WERI-Rb-1 (cell line): ENCODE measurements at places on chromosomes 3 and 15.

DNA sequence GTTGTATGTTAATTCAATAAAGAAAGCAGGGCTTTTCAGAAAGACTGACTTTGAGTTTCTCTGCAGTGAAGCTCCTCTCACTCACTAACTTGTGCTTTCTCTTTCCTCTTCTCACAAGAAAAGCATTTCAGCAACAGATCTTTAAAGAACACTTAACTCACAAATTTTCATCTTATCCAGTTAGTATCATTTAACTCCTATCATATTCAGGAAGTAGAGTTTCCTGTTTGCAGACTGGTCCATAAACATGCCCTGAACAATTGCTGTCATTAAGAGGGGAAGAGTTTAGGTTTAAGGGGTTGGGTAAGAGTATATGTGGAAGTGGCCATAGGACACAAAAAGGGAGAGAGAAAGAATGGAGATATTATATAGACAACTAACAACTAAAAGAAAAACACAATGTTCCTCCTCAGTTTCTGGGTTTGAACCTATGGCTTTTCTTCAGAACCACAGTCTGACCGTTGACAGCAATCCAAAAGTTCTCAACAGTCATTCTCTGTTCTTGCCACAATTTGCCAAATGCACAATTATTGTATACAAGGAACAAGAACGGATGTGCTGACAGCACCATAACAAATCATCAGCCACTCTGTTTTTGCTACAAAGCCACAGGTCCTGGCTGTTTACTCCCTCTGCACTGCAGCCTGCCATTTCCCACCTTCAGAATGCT lies 63.9 kb downstream of the CHAC1 start:
- DNase-seq, result no peak

DNA sequence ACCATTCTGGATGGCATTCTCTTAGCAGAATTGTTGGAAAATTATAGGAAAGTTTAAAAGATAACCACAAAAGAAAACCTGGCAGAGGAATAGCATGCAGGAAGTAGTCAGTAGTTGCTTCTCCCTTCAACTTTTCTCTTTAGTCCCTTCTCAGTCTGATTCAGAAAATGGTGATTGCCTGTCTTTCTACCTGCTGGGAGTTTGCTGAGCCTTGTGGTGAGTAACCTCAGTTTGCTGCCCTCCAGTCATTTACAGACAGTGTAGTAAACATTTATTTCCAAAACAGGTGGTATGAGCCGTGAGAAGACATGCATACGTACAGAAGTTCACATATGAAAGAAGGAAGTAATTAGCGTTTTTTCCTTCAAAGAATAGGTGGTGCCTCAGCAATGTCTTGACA lies 224.7 kb upstream of the POU1F1 start:
- DNase-seq, result no peak

DNA sequence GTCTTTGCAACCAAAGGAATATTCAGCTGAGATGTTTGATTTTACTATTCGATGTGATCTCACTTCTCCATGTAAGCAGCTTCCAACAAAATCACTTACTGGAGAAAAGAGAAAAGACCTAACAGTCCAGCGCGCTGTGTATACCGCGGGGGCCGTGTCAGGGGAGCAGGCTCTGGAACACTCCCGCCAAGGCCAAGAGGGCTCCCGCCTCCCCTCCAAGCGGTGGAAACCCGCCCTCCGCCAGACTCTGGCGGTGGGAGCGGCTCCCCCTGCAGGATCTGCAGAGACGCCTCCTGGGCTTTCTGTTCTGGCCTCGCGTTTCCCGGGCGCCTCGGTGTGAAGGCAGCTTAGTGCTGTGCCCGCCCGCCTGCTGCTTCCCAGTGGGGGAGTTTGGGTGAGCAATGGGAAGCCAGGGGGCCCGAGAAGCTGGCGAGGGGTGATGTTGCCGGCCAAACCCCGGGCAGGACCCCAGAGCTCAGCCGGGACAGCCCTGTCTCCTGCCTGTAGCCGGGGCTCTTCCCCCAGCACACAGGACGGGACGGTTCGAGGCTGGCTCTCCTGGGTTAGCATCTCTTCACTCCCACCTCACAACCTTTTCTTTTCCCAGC lies 36.3 kb downstream of the CHST14 start:
- peak; percentile 95 for DNase-seq

- peak; percentile 72 for DNase-seq
Measured at GRCh38 chr3:51967384-51968169, at the start of gene PCBP4. Gene PCBP4, minus strand, starts transcription at chr3:51967454. Its CDS starts 6,214 bp downstream, at chr3:51961240.

GRCh38 chr3:68706096-68706495 lies 226.3 kb downstream of the TAFA4 start:
- no peak for DNase-seq

- no peak for DNase-seq
Measured at GRCh38 chr3:14765060-14765400, 53.7 kb upstream of the FGD5 start.

DNA sequence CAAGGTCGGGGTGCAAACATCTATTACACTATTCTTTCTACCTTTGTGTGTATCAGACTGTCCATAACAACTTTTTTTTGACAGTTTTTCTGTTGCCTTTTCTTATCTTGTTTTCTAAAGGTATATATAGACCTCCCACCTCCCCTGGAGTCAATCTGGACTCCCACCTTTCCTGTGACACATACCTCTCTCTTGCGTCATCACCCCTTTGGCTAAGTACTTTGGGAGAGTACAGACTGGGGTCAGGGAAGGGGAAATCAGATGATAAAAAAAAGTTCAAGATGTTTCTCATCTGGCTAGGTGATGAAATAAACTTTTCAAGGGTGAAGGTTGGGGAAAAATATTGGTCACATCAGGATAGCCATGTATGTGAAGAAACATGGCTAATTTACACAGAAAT lies 17.2 kb downstream of the TSPAN3 start:
- DNase-seq, result no peak

- DNase-seq, result peak; percentile 18
Measured at GRCh38 chr3:182793663-182794454, 555 bp downstream of the ATP11B start.

GRCh38 chr3:180617049-180617448 lies 15.1 kb downstream of the TTC14 start:
- no peak for DNase-seq

- DNase-seq, result no peak
Measured at GRCh38 chr3:142228964-142229363, 3.6 kb upstream of the GK5 start.

DNA sequence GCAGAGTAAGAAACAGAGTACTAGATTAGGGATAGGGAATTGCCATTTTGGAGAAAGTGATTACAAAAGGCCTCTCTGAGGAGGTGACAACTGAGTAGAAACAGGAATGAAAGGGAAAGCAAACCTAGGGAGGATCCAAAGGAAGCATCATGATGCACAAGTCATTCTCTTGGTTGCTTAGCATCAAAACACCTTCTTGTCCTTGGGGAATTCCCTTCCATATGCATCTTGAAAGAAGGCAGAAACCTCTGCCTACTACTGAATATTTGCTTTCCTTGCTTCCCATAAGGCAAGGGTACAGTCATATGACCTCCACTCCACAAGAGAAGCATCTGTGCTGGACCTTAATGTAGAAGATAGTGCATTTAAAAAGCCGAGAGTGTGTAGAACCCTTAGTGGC lies 24.1 kb downstream of the GABPB1 start:
- no peak for DNase-seq

- DNase-seq, result peak; percentile 22
Measured at GRCh38 chr3:101466465-101467309, 46.3 kb downstream of the SENP7 start.

- no peak for DNase-seq
Measured at GRCh38 chr15:35444557-35445204, 101.3 kb downstream of the DPH6 start.

DNA sequence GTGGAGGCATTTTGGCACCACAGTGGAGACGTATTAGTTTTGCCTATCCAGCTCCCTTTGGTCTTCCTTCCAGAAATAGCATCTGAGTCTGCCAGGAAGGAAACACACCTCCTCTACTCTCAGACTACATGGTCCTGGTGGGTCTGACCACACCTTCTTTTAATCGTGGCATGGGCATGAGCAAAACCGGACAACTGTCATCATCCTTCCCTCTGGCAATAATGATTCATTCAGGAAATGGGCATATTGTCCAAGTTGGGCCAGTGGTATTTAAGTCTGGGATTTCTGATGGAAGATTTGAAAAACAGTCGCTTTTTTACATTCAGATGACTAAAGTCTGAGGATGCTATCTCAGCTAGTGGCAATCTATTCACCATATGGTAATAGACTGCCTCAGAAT lies 601.0 kb upstream of the ADAMTS9 start:
- no peak for DNase-seq

DNA sequence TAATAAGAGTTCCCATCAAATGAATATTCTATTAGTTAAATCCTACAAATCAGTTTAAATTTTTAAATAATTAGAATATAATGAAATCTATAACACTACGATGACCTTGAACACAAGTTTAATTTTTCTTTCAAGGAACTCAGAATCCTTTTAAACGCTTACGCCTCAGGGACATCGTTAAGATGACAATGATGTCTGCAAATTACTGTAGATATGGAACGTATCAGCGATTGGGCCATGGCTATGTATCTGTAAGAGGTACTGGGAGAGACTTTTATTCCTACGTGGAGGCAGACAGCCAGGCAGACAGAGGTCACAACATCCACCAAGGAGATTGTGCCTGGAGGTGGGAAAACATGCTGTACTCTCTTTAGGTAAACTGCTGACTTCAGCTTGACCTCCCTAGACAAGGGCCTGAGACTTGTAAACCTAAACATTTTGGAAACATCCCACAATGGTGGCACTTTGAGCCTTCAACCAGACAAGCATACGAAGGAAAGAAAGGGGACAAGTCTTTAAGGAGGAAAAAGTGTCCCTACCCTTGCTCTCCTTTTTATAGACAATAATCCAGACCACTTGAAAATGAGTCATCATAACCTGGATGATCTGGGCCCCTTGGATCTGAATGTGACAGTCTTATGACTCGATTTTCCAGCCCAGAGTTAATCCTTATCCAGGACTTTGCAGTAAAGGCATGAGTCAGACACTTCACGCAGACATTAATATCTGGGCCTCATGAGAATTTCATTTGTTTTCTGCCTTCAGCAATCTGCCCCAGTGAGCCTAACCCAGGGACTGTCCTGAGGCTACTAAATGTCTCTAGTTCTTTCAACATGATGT lies 6.8 kb upstream of the LDHAL6B start:
- DNase-seq, result no peak

- peak; percentile 54 for DNase-seq
Measured at GRCh38 chr15:71752604-71753289, 57.6 kb upstream of the NR2E3 start.

GRCh38 chr3:110816008-110816407 lies 255.6 kb upstream of the NECTIN3 start:
- DNase-seq, result no peak

DNA sequence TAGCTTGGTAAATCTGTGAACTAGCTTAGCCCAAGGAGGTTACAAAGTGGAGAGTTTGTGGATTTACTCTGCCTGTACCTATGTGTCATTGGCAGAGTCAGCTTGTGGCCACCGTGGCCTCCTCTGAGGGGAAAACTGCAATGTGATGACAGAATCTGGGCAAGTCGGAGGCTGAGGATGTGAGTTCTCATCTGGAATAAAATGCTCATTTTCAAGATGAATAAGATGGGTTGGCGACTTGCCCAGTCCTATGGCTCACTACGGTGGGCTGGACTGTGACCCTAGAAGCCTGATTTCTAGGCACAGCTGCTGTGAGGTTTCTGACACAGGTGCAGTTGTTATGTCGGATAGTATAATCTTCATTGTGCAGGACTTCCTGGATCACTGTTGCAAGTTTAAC lies 83.7 kb downstream of the ETV5 start:
- no peak for DNase-seq

DNA sequence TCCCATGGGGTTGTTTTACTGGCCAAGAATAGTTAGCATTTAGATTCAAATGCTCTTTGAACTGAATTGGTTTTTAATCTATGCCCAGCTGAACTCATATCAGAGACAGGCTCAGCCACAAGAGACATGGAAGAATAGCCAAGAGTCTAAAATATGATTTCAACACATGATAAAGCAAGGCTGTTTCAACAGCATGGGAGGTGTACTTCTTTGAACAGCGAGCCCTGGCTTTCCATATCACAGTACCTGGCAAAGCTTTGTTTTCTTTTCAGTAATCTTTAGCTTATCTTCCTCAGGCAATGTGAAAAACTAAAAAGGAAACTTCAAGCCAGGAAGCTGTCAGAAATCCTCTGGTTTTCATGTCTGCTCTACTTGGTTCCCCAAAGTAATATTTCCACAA lies 413.6 kb upstream of the ADAMTS9 start:
- DNase-seq, result no peak

- no peak for DNase-seq
Measured at GRCh38 chr3:112681822-112682325, 40.9 kb upstream of the CCDC80 start.

DNA sequence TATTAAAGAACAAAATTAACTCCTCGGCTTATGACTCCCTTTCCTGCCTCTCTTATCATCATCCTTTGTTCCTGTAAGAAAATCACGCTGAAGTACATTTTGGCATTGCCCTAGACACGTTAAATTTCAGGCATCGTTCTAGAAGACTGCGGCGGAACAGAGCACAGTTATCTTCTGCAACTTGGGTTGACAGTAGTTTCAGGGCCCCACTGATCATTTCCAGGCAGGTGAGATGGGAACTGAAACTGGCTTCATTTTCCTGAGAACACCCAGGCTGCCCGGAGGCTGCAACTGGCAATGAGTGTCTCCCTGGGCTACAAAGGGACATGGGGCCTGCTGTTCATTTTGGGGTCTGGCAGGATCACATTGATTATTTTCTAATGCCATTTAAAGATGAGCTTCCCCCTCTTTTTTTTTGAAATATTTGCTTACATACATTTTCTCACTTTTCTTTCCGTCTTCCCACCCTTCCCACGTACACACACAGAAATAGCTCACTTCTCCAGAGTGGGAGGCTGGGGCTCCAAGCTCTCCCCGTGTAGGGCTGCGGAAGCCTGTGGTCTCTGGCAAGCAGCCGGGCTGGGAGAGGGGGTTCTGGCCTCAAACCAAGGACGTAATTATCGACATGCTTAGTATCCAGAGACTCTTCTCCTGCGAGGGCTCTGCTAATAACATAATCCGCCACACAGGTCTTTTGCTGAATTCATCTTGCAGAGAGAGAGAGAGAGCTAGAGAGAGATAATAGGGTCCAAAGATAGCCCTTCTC lies 267.4 kb downstream of the ABHD5 start:
- peak; percentile 49 for DNase-seq

DNA sequence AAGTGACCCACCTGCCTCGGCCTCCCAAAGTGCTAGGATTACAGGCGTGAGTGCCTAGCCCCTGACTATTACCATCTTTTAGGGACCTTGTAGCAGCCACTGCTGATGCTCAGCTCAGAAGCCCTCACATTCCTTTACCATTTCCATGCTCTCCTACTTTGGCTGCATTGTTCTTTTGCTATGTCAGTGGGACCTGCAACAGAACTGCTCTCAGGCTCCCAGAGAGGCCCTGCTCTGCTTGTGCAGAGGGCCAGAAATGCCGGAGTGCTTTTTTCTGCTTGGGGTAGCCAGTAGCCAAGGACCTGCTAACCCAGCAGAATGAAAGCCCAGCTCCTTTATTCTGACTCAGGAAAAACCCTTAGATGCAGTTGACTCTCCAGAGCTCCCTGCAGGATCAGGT lies 18.3 kb upstream of the PROK2 start:
- no peak for DNase-seq

GRCh38 chr15:68386587-68387288 lies 45.2 kb downstream of the ITGA11 start:
- DNase-seq, result no peak
